NCI-H510A (cell line): ENCODE measurements at places on chromosomes 16 and 17.

DNA sequence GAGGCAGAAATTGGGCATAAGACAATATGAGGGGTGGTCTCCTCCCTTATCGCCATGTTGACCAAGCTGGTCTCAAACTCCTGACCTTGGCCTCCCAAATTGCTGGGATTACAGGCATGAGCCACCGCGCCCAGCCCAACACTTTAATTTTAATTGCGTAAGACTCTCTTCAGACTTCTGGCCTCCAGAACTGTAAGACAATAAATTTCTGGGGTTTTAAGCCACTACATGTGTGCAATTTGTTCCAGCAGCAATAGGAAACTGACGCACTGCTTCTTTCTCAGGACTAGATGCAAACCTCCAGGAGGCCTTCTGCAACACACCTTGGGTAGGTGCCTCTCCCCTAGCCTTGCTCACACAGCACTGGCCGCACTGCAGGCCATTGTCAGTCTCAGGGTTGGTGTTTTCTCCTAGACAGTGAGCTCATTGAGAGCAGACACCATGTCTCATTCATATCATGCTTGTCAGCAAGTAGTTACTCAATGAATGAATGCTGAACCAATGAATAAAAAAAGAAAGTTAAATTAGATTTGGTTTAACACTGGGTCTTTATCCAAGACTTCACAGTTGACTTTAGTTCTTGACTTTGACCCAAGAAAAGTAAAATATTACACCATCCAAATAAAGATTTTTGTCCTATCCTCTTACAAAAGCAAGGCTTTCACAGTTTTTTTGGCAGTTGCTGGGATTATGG lies 5.5 kb upstream of the ACSF2 start:
- no peak for DNase-seq

- no peak for DNase-seq
These were observed 26.1 kb downstream of the LGALS3BP start for GRCh38 chr17:78953356-78954350.

- DNase-seq = no peak
These were observed 71.6 kb upstream of the SMIM36 start for GRCh38 chr17:55582897-55583296.

GRCh38 chr16:58832386-58832895 lies 98.3 kb upstream of the GOT2 start:
- DNase-seq = no peak

GRCh38 chr17:69949496-69949895 lies 125.5 kb upstream of the KCNJ16 start:
- DNase-seq = no peak

- no peak for DNase-seq
These were observed 6.5 kb upstream of the ZNF469 start for GRCh38 chr16:88375996-88376834.

- peak; percentile 52 for DNase-seq
These were observed 6.1 kb downstream of the DRG2 start for GRCh38 chr17:18093616-18094408.

DNA sequence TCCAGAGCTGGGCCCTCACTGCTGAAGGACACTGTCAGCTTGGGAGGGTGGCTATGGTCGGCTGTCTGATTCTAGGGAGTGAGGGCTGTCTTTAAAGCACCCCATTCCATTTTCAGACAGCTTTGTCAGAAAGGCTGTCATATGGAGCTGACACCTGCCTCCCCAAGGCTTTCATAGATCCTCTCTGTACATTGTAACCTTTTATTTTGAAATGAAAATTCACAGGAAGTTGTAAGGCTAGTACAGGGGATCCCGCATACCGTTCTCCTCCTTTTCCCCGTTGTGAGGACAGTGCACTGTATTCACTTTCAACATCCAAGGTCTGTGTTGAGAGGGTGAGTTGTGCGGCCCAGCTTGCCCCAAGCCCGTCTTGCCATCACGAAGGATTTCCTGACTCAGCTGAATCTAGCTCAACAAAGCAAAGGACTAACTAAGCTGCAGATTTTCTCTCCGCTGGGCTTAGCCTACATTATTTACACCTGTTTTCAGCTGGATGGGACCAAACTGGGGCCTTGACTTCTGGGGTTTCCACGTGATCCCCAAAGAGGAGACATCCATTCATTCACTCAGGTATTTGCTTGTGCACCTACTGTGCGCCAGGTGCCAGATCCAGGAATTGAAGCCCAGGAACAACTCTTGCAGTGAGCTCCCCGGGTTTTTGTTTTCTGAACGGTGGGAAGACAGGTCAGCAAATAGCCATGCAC lies 5.2 kb upstream of the TMEM235 start:
- DNase-seq = no peak

GRCh38 chr17:78571329-78571728 lies 5.9 kb downstream of the DNAH17 start:
- DNase-seq = no peak

DNA sequence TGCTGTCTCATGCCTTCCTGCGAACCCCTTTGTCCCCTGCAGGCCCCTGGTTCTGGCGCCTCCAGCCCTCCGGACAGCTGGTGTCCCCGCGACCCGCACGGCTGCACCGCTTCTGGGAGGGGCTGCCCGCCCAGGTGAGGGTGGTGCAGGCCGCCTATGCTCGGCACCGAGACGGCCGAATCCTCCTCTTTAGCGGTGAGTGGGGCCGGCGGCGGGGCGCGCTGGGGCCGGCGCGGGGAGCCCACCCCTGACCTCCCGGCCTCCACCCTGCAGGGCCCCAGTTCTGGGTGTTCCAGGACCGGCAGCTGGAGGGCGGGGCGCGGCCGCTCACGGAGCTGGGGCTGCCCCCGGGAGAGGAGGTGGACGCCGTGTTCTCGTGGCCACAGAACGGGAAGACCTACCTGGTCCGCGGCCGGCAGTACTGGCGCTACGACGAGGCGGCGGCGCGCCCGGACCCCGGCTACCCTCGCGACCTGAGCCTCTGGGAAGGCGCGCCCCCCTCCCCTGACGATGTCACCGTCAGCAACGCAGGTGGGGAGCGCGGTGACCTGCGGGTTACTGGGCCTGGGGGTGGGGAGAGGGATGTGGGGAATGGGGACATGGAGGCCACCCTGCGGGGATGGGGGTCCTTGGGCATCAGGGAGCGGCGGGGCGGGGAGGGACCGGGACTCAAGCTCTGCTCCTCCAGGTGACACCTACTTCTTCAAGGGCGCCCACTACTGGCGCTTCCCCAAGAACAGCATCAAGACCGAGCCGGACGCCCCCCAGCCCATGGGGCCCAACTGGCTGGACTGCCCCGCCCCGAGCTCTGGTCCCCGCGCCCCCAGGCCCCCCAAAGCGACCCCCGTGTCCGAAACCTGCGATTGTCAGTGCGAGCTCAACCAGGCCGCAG lies 7.1 kb upstream of the IL32 start:
- no peak for DNase-seq

GRCh38 chr16:11134722-11135463 lies 121.1 kb downstream of the SOCS1 start:
- no peak for DNase-seq

GRCh38 chr17:44133918-44134476 lies 7.7 kb upstream of the HROB start:
- no peak for DNase-seq

DNA sequence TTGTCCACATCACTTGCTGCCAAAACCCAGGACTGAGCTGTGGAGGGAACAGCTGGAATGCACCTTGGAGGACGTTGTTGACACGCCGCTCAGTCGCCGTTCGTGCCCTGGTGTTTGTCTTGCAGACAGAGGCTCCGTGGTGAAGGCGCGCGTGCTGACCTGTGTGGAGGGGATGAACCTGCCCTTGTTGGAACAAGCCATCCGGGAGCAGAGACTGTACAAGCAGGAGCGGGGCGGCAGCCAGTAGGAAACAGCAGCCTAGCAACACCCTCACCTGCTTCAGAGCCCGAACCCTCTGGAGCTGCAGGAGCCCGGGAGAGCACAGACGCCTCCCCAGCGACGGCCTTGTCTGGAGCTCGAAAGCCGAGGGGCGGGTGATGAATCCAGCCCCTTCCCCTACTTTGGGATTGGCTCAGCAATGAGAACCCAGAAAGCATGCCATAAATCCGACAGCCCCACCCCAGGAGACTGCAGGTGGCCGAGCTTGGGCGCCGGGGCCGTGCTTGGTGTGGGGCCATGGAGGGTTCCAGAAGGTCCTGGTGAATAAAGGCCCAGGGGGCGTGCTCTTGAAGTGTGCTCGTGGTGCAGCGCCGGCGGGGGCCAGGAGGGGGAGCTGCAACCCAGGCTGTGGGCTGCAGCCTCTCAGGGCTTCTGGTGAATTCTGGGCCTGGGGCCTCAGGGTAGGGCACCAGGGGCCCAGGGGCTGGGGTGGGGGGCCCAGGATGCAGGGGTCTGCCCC lies 470 bp upstream of the CDK3 start:
- DNase-seq = no peak

GRCh38 chr16:80899809-80900592 lies 95.6 kb upstream of the CDYL2 start:
- no peak for DNase-seq

DNA sequence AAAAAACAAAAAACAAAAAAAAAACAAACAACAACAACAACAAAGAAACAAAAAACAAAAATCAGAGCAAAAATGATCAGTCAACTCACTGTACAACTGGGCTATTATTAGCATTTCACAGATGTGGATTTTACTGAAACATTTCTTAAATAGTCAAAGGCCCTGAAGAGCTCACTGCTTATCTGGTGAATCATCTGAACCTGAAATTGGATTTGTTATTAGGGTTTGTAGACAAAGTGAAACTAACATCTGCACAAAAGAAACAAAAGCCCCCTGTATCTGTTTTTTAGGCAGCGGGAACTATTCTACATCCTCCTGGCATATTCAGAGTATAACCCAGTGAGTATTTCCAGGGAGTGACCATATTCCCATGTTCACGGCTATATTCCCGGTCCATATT lies 32.6 kb upstream of the KSR1 start:
- no peak for DNase-seq

GRCh38 chr17:58532555-58532951 lies 18.1 kb upstream of the MTMR4 start:
- no peak for DNase-seq

DNA sequence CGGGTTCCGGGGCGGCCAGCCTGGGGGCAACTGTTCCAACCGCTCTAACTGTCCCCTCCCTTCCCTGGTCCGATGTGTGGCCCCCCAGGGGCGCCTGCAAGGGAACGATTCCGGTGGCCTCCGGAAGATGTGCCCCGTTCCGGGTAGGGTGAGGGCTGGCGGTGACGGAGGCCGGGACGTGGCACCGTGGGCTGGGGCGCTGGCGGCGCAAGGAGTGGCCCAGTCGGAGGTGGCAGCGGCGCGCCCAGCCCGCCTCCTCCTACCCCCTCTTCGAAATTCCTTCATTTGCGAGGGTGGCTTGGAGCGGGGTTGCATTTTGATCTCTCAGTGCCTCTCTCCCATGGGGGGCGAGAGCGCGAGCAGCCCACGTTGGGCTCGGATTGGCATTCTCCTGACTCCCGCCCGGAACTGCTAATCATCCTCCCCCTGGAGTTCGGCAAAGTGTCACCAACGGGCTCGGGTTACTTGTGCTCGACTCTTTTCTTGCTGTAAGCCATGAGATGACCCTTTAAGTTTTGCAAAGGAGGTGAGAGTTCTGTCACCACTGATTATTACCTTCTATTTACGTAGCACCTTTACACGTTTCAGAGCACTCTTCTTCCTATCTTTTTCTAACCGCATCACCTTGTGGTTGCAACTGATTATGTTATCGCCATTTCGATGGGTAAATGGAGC lies 622 bp downstream of the NDEL1 start:
- peak; percentile 22 for DNase-seq

GRCh38 chr17:35683591-35683990 lies 47.8 kb upstream of the RASL10B start:
- DNase-seq = no peak

GRCh38 chr17:58324409-58325288 lies 3.9 kb downstream of the TSPOAP1 start:
- DNase-seq = peak; percentile 50

GRCh38 chr17:34442387-34443111 lies 79.5 kb upstream of the CCL1 start:
- DNase-seq = no peak

DNA sequence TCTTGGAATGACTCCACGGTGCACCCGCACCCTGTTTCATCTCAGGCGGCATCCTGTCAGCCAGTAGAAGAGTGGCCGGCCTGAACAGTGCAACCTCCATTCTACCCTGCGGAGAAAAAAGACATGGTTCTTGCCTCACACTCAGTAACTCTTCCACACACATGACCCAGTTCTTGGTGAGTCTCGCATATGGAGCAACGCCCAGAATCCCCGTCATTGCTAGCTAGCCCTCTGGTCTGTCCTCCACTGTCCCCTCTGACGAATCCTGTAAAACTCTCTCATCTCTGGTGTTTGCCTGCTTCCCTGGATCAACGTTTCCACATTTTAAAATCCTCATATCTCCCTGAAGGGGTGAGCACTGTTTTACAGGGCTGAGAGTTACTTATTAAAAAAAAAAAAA lies 4.2 kb upstream of the RDM1 start:
- DNase-seq = no peak

- DNase-seq = no peak
These were observed 18.5 kb downstream of the SRCIN1 start for GRCh38 chr17:38587203-38587602.

DNA sequence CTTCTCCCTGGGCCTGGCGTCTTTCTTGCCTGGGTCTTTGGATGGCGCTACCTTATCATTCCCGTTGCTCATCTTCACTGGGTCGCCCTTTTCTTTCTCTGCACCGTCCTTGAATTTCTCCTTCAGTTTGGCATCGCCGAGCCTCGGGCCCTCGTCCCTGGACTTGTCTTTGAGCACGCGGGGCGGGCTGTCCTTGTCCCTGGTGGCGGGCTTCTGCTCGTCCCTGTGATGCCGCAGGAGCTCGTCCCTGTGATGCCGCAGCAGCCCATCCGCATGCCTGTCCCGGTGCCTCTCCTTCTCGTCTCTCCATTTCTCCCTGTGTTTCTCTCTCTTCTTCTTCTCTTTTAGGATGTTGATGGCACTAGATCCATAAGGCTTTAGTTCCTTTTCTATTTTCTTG lies 64.3 kb downstream of the ZNF778 start:
- DNase-seq = no peak

- no peak for DNase-seq
These were observed 79.8 kb downstream of the TBC1D16 start for GRCh38 chr17:79955691-79956440.

GRCh38 chr17:20908313-20909267 lies 134.2 kb downstream of the USP22 start:
- DNase-seq = peak; percentile 96

DNA sequence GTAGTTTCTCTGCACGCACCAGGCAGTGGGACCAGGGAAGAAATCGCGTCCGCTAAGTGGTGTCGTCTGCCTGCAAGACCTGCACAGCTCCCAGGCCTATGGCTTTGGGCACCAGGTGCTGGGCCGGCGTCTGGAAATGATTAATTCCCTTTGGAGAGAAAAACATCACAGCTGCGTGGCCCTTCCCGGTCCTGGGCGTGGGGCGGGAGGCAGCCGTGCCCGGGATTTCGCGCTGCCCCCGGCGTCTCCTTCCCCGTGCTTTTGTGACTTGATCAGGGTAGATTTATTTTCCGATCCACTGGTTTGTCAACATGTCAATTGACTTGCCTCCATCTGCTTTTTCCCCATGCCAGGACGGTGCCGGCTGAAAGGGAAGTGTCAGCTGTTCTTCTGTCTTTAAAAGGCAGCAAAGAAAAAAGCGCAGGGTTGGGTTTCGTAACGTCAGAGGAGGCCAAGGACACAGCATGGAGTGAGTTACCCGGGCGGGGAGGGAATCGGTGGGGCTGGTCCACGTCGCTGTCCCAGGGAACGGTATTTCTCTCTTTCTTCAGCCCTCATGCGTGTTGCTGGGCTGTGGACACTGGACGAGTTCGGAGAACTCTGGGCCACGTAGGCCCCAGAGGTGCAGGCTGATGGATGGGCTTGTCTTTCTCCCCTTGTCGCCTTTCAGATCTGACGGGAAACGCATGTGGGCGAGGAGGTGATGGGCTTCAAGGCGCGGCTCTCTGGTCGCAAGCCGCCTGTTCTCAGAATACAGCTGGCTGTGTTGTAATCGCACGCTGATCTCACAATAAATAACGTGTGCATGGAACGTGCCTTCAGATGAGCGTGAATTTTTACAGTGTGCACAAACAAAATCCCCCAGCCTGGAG lies 188.1 kb upstream of the ZNF469 start:
- no peak for DNase-seq
